Breast epithelium (tissue), 4 donors: ENCODE measurements at places on chromosomes 7 and 10. TPM values are rescaled to one million over a fixed set of nuclear protein-coding genes. Genes with fewer than 3 reads are reported as not detected.

GRCh38 chr7:32153006-32153405, 82.8 kb upstream of the PDE1C start:
- DNase-seq, result no peak

Gene HIF1AN
- 15.4 TPM for total RNA-seq

GRCh38 chr10:102704915-102705314, 9.3 kb downstream of the ARL3 start:
- DNase-seq, result no peak

DNA sequence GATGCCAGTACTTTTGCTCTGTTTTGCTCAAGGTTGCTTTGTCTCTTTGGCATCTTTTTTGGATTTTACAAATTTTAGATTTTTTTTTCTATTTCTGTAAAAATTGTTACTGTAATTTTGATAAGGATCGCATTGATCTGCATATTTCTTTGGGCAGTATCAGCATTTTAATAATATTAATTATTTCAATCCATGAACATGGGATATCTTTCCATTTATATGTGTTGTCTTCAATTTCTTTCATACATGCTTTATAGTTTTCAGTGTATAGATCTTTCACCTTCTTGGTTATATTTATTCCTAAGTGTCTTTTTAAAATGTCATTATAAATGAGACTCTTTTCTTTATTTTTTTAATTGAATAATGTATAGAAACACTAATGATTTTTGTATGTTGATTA, 301.6 kb upstream of the SEMA3D start:
- no peak for DNase-seq

Gene UNCX
- not detected for total RNA-seq

DNA sequence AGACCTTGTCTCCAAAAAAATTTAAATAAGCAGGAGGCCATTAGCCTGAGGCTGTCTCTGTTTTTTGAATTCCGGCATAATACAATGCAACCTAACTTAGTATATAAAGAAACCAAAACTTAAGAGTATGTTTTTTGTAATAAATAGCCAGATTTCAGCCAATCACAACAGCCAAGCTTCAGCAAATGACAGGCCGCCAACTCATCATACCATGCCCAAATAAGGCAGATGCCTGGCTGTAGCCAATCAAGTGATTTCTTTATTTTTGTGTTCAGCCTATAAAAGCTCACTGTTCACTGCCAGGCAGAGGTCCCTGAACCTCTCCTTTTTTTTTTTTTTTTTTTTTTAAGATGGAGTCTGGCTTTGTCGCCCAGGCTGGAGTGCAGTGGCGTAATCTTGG, 12.7 kb upstream of the PURB start:
- DNase-seq, result no peak

Gene TRIM50
- 1.4 TPM for total RNA-seq

GRCh38 chr10:110011681-110012080, 3.9 kb downstream of the ADD3 start:
- no peak for DNase-seq

GRCh38 chr7:26441611-26442277, 150.1 kb downstream of the SNX10 start:
- no peak for DNase-seq

- no peak for DNase-seq
These were observed 5.3 kb upstream of the MAGI2 start for GRCh38 chr7:79458796-79459195.

Gene SPDYE9
- not detected for total RNA-seq

DNA sequence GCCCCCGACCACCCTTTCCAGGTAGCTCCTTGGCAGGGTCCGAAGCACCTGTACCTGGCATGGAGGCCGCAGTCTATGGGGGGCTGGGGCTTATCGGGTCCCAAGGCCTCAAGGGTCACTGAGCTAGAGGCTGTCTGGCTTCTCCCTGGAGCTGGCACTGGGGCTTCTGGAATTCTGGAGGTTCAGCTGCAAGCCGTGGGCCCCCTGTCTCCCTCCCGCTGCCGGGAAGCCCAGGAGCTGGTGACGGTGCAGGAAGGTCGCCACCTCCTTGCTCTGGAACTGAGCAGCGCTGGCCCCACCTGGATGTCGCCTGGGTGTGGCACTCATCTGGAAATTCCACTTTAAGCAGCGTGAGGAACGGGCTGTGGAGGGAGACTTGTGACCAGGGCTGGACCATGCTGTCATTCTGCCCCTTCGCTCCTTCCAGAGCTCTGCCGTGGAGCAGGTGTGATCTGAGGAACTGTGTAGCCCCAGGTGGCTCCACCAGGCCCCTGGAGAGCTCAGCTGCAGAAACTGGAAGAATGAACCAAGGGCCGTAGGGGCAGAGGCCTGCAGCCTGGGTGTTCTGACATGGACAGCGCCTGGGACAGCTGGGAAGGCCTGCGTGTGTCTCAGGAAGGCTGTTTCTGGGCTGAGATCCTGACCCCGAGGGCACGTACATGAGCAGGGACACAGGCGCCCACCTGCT, 129.7 kb upstream of the PPP2R2D start:
- DNase-seq, result no peak

DNA sequence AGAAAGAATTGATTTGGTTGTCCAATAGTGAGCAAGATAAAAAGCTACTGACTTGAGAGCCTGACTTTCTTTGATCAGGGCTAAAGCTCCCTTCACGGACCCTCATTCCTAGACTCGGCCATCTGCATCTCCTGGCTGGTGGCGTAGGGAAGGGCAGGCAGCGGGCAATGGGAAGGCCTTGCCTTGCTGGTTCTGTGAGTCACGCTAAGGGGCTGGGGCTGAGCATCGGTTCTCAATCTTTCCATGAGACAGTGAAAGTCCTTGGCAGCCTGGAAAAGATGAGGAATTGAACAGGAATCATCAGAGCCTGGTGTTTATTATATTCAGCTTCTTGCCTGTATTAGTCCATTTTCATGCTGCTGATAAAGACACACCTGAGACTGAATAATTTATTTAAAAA, 475.3 kb downstream of the PLXNA4 start:
- DNase-seq, result no peak
